Stimulated activated CD4-positive, alpha-beta T cell treated with anti-CD3 and anti-CD28 coated beads, Interleukin-2, amount 100 ng/mL, for 24 hours (primary cell): ENCODE measurements at places on chromosomes 4 and X.

DNA sequence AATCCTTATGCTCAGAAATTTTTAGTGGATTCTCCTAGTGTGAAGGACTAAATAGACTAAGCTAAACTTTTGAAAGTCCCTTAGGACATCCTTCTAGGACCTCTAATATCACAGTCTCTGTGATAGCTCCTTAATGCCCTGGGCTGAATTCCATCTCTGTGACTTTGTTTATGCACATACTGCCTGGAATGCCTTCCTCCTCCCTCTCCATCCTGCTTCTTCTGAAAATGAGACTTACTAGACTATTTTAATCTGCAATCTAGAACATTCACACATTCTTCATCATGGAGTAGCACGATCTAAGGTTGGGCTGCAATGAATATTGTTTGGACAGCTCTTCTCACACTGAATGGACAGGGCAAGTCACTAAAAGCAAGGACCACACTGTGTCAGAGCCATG lies 65.0 kb upstream of the MSX1 start:
- DNase-seq = no peak

DNA sequence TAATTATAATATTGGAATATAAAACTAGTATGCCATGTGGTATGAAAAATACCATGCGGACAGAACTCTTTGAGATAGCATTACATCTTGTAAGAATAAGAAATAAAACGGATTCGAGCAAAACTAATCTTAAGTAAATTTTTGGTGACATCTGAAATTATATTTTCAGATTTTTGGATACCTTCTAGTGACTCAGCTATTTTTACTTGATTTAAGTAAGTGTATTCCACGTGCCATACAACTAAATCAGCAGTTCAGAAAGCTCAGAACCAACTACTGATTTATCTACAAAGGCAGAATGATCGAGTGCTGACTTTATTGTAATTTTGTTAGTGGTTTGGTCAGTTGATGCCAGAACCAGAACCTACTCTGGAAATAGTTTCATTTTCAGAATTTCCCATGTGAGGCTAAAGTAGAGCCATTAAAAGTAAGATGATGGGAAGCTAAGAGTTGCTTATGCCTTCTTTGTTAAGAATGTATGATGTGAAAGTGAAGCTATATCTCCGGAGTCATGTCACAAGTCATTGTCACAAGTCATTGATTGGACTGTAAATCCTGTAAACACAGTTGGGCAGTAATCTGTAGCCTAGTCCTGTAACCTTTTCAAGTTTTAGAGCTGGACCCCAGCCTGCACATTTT lies 4.0 kb downstream of the ING2 start:
- DNase-seq = no peak

DNA sequence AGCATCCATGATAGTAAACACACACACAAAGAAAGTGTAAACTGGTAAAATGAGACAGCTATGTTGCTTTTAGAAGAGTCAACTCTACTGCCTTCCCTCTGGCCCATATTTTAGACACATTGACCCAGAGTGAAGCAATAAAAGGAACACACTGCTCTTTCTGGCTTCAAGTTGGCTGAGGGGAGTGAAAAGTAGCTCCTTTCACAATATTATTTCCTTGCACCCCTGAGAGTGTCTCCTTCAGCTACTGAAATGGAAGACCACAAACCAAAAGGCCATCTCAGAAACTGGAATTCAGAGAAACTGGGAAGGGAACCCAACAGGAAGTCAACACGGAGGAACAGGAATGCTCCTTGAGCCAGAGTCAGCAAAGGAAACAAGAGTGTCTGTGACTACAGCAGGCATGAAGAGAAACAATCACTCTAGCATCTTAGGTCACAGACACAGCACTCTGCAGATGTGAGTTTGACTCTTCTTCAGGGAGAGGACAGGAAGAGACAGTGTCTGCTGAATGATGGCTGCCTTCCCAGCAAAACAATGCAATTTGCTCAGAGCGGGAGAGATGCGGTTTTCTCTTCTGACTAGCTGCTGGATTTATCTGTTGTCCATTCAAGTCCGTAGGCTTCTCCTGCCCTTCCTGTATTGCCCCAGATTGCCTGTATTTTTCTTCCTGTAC lies 106.7 kb downstream of the SPATA18 start:
- no peak for DNase-seq

- DNase-seq = no peak
These were observed 19.2 kb downstream of the PPP3CA start for GRCh38 chr4:101328063-101328602.

GRCh38 chr4:122458625-122459024 lies 2.1 kb upstream of the IL2 start:
- peak; percentile 58 for DNase-seq

DNA sequence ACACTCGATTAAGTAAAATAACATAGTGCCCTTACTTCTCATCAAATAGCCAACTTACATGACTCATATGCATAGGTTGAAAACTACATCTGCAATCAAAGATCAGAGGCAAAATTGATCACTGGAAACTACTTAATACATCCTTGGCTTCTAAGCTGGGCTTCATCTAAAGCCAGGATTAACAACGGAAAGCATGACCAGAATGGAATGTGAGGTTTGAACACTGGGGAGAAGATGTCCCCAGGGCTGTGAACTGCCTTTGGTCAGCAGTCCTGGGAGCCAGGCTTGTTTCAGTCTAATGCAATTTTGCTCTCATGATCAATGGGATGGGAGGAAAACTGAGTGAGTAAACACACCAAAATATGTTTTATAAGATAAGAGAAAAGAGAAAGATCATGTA lies 192.5 kb upstream of the TTC29 start:
- no peak for DNase-seq

DNA sequence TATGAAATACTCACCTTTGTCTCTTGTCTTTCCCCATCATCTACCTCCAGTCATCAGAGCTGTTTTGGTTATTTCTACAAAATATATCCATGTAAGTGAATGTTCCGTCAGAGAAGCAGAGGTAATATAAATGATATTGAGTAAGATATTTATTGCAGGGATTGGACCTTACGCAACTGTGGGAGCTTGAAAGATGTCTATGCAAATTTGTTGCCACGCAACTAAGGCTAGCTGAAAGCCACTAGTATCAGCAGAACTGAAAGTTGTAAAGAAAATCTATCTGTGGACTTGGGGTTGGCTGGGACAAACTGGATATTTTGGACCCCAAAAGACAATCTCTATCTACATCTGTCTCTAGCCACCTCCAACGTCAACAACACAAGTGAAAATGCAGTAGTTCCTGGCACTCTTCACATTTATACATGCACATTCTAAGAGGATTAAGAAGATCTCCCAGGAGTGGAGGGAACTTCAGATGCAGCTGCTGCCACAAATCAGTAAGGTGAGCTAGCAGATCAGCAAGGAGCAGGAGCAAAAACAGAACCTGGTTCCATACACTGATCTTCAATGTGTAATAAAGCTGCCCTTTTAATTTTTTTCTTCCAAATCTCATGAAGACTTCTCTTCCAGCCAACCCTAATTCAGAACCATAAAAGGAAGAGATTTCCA lies 8.5 kb upstream of the CCSER1 start:
- no peak for DNase-seq

- DNase-seq = peak; percentile 63
These were observed at the start of gene MAP7D3 for GRCh38 chrX:136251041-136251991. Gene MAP7D3 (minus strand): TSS chrX:136251400. CDS start chrX:136251358, 42 bp downstream.

DNA sequence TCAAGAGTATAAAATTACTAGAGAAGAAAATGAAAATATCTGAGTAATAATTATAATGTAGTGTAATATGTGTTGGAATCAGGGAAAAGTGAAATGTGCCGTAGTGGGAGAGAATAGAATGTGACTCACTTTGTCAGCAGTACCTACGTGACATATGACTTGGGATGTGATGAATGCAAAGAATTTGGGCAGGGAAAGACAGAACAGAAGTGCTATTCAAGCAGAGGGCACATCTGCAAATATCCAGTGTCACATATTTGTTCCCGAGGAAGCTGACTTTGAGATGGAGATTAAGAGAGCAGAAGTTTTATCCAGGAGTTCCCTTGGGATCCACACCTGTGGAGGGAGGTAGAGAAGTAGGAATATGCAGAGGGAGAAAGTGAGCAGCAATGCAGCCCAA lies 69.3 kb upstream of the HS3ST1 start:
- DNase-seq = no peak

DNA sequence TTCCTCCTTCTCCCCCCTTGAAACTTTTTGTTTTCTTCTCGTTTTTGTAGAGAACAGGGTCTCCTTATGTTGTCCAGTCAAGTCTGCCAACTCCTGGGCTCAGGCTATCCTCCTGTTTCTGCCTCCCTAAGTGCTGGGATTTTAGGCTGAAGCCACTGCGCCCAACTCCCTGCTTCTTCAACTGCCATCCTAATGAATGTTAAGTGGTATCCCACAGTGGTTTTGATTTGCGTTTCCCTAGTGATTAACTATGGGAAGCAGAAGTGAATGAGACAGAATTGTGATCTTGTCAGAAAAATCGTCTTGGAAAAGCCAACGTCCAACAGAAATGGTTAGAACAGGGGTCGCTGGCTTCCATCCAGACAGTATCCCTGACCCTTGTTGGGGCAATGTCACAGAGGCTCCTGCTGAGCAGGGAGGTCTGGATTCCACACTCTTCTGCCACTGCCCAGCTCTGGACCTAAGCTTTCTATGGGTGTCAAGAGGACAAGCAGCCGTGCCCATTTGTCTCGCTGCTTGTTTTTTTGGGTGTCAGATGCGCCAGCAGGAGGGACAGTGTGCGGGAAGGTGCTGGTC lies 869 bp upstream of the ADD1 start:
- no peak for DNase-seq

GRCh38 chr4:173821876-173822275 lies 291.8 kb upstream of the HAND2 start:
- DNase-seq = no peak

DNA sequence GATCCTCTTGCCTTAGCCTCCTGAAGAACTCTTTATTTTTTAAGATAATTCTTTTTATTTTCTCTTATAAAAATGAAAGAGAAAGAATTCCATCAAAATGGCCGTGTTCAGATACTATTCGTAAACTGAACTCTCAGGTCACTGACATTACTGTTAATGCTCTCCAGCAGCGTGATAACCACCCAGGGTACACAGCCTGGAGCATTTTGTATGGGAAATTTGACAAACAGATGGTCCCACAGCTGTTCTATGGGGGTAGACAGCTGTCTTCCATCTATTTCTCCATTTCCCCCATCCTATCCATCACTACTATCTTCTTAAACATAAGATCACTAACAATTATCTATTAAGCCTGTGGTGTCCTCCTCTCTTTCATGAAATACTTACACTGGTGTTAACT lies 47.8 kb downstream of the SYNPO2 start:
- no peak for DNase-seq

- DNase-seq = no peak
These were observed 26.3 kb downstream of the CXCL2 start for GRCh38 chr4:74072739-74073138.

DNA sequence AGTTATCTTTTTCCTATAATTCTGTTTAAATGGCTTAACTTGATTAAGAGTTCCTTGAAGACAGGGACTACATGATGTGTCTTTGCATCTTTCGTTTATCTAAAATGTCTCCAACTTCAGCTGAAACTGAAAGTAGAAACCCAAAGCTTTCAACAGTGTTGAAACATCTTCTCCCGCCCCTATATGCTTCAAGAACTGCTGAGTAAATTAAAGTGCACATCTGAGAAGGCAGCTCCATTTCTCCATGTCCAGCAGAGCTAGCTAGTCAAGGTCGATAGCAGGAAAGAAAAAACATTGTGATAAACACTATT lies 185.7 kb upstream of the TBL1X start:
- DNase-seq = no peak

DNA sequence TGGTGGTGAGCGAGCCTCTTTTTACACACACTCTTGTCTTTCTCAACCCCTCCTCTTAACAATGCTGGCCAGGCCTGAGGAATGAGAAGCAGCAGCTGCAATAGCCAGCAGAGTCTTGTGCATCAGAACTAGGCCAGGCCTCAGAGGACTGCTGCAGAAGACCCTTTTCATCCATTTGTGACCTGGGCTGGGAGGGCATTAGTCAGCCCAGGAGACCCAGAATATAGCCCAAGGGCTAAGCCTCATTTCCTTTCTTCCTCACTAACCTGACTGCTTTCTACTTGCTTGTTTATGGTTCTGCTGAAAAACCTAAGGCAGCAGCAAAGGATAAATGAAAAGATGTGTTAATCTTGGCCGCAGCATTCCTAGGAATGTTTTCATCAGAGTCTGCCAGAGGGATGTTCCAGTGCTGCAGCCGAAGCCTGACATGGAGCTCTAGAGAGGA lies 254.7 kb upstream of the AR start:
- DNase-seq = no peak

GRCh38 chrX:130028196-130028595 lies 45.8 kb downstream of the BCORL1 start:
- DNase-seq = peak; percentile 57

GRCh38 chrX:69185141-69185540 lies 19.9 kb upstream of the PJA1 start:
- DNase-seq = no peak

GRCh38 chr4:53734584-53735353 lies 143.5 kb upstream of the LNX1 start:
- DNase-seq = no peak

DNA sequence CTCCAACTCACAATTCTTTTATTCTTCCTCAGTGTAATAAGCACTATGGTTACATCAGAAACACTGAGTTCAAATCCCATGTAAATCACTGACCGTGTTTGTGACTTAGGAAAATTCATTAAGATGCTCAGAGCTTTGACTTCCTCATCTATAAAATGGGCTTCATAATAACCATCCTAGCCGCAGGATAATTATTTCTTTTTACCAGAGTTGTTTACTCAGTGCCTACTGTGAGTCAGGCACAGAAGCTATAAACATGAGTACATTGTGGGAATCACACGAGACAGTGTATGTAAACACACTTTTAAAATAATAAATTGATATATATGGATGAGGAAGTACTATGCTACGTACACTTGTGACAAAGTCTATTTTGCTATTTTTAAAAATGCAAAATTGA lies 296.3 kb upstream of the TENM3 start:
- DNase-seq = no peak

DNA sequence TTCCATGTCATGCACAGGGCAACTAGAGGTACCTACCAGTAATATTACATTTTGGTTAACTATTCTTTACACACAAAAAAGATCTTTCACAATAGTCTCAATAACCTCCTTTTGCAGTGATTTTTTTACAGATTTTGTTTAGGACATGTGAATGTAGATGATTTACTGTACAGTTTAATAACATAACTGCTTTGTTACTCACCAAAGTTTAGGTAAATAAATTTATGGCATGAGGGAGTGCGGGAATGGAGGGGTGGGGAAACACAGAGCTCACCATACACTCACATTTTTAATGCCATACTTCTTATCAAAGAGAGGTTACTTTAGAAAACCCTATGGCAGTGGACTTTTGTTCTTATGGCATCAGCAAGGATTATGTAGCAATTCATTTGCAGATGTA lies 93.1 kb upstream of the TEX13A start:
- DNase-seq = no peak

DNA sequence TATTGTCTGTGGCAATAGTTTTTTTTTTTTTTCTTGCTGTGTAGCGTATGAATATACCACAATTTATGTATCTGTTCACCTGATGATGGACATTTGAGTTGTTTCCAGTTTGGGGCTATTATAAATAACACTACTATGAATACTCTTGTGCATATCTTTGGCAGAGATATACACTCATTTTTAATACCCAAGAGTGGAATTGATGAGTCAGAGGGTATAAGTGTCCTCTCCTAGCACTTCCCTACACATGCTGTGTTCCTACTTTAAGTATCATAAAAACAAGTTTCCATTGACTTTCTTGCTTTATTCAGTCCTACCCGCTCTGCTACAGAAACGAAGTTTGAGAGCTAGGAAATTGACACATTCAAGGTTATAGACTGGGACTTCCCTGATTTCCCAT lies 39.8 kb downstream of the XIAP start:
- DNase-seq = no peak

GRCh38 chr4:98505992-98506391 lies 152.4 kb downstream of the TSPAN5 start:
- no peak for DNase-seq

GRCh38 chr4:52200339-52200725 lies 149.2 kb downstream of the SPATA18 start:
- no peak for DNase-seq
